ENCODE measurements at places on chromosomes 4 and X. TPM values are rescaled to one million over a fixed set of nuclear protein-coding genes. Genes with fewer than 3 reads are reported as not detected.

The MID2 gene
- 25.2 TPM for total RNA-seq

The CPE gene
- total RNA-seq = 63.6 TPM

GRCh38 chrX:42691196-42691595, 86.8 kb downstream of the PPP1R2C start:
- no peak for DNase-seq
- no peaks in the 10 kb centered on the region for H3K27me3 ChIP-seq
- no peaks in the 10 kb centered on the region for H3K36me3 ChIP-seq
- no peaks in the 10 kb centered on the region for H3K4me1 ChIP-seq
- H3K4me3 ChIP-seq = no peak overlapping the region
- H3K27ac ChIP-seq = no peak overlapping the region

The ADH6 gene
- total RNA-seq = 0.61 TPM

Measured in upper lobe of right lung (tissue), 1 donor.